HFFc6 (cell line): ENCODE measurements at places on chromosomes 6 and 20. TPM values are rescaled to one million over a fixed set of nuclear protein-coding genes. Genes with fewer than 3 reads are reported as not detected.

GRCh38 chr20:12977328-12978125, 31.2 kb upstream of the SPTLC3 start:
- H3K27me3 ChIP-seq: no peaks in the 10 kb centered on the region; the same call in 1 of the 2 replicates
- no peak overlapping the region for H3K27ac ChIP-seq
- H3K36me3 ChIP-seq: no peaks in the 10 kb centered on the region
- H3K4me1 ChIP-seq: no peaks in the 10 kb centered on the region
- no peak overlapping the region for H3K4me3 ChIP-seq

DNA sequence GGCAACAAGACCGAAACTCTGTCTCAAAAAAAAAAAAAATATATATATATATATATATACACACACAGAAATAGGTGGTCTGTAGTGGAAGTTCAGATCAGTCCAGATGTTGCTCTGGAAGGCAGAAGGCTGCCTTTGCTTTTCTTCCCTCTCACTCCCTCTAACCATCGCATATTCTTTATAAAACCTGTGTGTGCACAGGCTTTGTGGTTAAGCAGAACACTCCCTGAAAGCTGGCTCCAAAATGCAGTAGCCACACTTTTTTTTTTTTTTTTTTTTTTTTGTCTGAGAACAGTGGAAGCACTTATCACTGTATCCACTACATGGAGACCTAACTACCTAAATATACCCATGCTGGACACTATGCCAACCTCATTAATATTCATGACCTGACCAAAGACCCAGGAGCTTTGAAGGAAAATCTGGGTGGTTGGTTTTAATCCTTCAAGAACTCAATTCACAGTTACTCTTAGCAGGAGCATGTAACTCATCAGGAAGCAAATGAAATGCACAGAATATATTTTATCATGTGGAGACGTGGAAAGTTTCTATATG, 20.0 kb upstream of the GFOD1 start:
- peaks cover 15% of the 10 kb centered on the region for H3K4me1 ChIP-seq
- H3K36me3 ChIP-seq: 0 out of 2 replicates have a peak, but pooled peaks cover 4% of the 10 kb centered on the region
- no peak for DNase-seq

DNA sequence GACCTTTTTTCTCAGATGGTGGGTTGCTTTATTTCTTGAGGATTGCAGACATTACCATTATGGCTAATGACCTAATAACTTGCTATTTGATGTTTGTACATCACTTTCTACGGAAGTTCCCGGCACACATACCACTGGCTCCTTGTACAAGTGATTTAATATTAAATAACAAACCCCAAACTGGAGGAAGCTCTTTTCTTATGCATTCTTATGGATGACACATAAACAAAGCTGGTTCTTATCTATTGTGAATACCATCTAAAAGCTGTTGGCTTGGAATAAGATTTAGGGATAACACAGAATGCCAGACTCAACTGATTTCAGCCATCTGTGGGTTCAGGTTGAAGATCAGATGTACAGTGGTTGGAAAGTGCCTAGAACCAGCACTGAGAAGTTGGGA, 272.6 kb downstream of the TSHZ2 start:
- H3K4me3 ChIP-seq: no peak overlapping the region
- no peak overlapping the region for H3K27ac ChIP-seq

EYS gene
- total RNA-seq: not detected in 3 replicates

GRCh38 chr6:48597951-48598350, 487.0 kb upstream of the PTCHD4 start:
- DNase-seq: no peak
- H3K4me3 ChIP-seq: no peak overlapping the region
- peaks cover under 1% of the 10 kb centered on the region; the same call in 1 of the 2 replicates for H3K27me3 ChIP-seq
- H3K4me1 ChIP-seq: no peaks in the 10 kb centered on the region
- H3K36me3 ChIP-seq: no peaks in the 10 kb centered on the region

DEFB129 gene
- not detected in 3 replicates for total RNA-seq

DNA sequence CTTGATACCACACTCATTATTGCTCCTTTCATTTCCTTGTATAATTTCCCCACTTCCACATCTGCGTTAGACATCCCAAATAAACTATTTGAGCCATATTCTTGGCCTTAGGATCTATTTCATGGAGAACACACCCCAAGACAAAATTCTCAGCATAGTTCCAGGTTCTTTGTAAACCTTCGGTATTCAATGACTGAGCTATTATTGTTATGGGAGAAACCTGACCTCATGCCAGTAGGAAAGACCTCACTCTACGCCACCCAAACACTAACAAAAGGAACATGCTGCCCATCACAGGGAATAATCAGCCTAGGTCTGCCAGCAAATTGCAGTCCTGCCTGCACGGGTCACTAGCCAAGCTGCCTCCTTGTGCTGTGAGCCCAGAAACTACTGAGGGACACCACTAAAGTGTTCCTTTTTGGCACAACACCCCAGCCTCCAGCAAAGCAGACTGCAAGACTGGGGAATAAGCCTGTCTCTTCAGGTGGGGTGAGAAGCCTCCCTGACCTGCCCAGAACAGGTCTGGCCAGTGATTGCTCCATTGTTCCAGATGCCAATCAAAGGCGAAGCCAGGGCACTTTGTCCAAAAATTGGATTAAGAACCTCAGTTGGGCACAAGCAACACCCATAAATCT, 371.8 kb downstream of the MAFB start:
- H3K4me1 ChIP-seq: no peaks in the 10 kb centered on the region
- H3K27ac ChIP-seq: no peak overlapping the region
- no peaks in the 10 kb centered on the region; the same call in 1 of the 2 replicates for H3K27me3 ChIP-seq
- no peak for DNase-seq
- H3K36me3 ChIP-seq: no peaks in the 10 kb centered on the region
- no peak overlapping the region for H3K4me3 ChIP-seq
